CD8-positive, alpha-beta memory T cell (primary cell): ENCODE measurements at places on chromosomes 2 and 18. TPM values are rescaled to one million over a fixed set of nuclear protein-coding genes. Genes with fewer than 3 reads are reported as not detected.

GALNT5 gene
- polyA plus RNA-seq = not detected

- no peak overlapping the region for H3K4me3 ChIP-seq
- H3K4me1 ChIP-seq = no peaks in the 10 kb centered on the region
- no peak for DNase-seq
- no peaks in the 10 kb centered on the region for H3K27me3 ChIP-seq
- H3K36me3 ChIP-seq = no peaks in the 10 kb centered on the region
Measured at GRCh38 chr18:37520508-37520907, 45.1 kb downstream of the CELF4 start.

DNA sequence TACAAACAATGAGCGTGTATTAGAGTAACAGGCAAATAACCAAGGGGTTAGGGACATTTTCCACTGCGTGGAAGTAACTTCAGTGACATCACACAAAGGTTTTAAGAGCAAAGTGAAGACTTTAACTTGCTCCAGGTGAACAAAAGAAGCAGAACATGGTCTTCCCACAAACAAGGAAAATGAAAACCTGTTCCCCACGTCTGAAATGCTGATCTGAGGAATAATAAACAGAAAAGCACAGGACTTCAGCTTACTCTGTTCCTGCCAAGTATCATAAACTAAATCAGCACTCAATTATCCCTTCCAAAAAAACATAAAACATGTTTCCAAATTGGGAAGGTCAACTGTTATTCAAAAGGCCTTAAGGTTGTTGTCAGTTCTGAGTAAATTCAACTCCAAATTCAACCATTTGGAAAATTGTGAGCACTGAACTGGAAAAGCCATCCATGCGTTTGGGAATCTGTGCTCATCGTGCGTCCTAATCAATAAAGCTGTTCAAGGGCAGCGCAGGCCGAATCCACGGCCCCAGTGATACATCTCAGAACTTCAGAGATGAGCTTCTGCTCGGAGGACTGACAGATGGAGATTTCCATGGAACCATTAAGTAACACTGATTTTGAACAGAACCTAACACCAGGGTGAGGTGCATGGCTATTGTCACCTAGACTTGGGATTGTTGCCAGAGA lies 7.7 kb upstream of the SNTG2 start:
- no peaks in the 10 kb centered on the region for H3K36me3 ChIP-seq
- H3K4me3 ChIP-seq = no peak overlapping the region
- peaks cover 4% of the 10 kb centered on the region for H3K4me1 ChIP-seq
- no peak for DNase-seq
- no peaks in the 10 kb centered on the region for H3K27me3 ChIP-seq

DNA sequence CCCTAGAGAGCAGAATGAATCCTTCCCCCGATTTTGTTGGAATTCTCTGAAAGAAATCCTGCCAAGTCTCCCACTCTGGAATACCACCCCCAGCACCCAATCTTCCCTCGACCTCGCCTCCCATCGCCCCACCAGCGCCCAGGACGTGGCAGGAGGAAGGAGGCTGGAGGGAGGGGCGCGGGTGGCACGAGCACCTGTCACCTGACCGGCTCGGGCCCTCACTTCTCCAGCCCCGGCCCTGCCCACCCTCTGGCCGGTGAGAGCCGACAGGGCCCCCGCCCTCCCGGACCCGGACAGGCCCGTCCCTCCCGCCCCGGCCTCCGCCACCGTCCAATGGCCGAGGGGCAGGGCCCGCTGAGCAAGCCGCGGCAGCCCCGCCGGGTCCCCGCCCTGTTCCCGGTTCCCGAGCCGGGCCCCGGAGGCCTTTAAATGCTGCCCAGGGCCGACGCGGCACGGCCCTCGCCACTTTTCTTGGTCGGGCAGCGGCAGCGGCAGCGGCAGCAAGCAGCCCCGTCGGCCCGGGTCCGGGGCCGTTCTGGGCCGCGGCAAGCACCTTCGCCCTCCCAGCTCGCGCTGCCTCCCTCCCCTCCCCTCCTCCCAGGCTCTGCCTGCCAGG lies at the start of gene LGALSL:
Gene LGALSL (plus strand): TSS at position 393 of the 616 bp plus-strand sequence. CDS start 384 bp downstream, outside the sequence.
- H3K27me3 ChIP-seq = no peaks in the 10 kb centered on the region
- no peak within 1 kb of the TSS for H3K27ac ChIP-seq
- H3K4me3 ChIP-seq = peak within 1 kb of the TSS; percentile 20
- no peaks in the 10 kb centered on the region for H3K36me3 ChIP-seq

CRYGC gene
- polyA plus RNA-seq = not detected

DYSF gene
- polyA plus RNA-seq = 3.9 TPM

GRCh38 chr2:27373567-27373966 lies 3.2 kb downstream of the SNX17 start:
- H3K4me3 ChIP-seq = no peak overlapping the region
- peaks cover 31% of the 10 kb centered on the region for H3K4me1 ChIP-seq
- peaks cover 45% of the 10 kb centered on the region for H3K36me3 ChIP-seq
- DNase-seq = no peak
- no peaks in the 10 kb centered on the region for H3K27me3 ChIP-seq

DNA sequence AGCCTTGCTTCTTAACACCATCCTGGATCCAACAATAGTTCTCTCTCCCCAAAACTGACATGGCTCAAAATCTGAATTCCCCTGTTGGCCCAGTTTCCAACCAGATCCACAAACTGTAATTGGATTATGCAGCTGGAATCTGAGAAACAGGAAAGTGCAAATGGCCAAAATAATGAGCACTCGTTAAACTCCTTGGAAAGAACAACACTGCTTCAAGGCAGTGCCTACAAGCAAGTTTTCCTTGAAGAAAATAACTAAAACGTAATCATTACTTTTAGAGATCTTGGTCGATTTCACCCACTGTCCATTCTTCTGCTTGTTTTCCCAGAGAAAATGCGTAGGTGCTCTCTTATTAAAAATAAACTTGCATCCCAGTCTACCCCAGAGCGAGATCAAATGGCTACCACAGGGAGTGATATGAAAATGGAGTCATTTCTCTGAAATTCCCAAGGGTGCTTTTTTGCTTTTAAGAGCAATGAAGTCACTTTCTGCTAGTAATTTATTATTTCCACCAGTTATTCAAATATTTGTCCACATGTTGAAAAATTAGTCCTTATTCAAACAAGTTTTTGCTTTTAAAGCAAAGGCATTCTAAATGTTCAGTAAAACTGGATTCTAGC lies 264.2 kb downstream of the C1D start:
- H3K4me3 ChIP-seq = no peak overlapping the region
- no peak overlapping the region for H3K27ac ChIP-seq
- H3K4me1 ChIP-seq = no peaks in the 10 kb centered on the region
- DNase-seq = no peak

DNA sequence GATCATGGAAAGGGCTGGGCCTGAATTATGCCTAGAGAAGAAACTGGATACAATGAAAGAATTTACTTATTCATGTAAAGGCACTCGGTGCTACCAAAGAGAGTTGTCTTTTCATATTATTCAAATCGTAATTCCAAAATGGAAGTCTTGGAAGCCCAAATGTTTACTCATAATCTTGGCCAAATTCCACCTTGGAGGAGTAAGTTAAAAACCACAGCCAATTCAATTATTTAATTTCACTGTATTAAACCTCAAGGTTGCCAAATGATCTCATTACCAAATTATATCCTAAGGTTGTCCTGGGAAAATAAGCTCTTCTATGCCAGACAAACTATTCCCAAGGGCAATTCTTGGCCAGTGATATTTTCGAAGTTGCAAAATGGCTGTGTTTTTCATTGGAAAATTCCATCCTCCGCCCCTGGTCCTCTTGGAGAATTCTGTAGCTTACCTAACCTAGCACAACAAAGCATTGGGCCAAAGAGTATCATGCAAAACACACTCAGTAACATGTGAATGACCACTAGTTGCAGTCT lies 11.1 kb upstream of the VPS4B start:
- no peak overlapping the region for H3K27ac ChIP-seq
- no peak for DNase-seq
- H3K4me1 ChIP-seq = no peaks in the 10 kb centered on the region
- no peak overlapping the region for H3K4me3 ChIP-seq
- no peaks in the 10 kb centered on the region for H3K27me3 ChIP-seq
- H3K36me3 ChIP-seq = no peaks in the 10 kb centered on the region

CMPK2 gene
- 10.9 TPM for polyA plus RNA-seq

DNA sequence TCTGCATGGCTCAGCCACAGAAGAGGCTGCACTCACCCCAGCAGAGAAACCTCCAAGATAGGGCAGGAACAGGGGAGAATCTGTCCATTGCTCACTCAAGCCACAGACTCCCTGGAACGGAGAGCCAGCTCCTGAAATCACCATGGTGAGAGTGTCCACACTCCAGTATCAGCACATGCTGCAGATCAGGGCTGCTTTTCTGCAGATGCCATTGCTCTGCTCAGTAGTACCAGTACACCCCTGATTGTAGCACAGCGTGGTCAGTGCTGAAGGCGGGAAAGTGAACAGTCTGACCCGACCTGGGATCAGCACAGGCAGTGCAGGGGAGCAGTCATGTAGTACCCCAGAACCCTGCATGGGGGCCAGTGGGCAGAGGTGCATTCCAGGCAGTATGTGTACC lies 73.9 kb downstream of the GYPC start:
- no peak overlapping the region for H3K4me3 ChIP-seq
- H3K36me3 ChIP-seq = no peaks in the 10 kb centered on the region
- H3K27me3 ChIP-seq = no peaks in the 10 kb centered on the region
- H3K27ac ChIP-seq = no peak overlapping the region
- DNase-seq = no peak

AQP12B gene
- polyA plus RNA-seq = not detected

- H3K36me3 ChIP-seq = no peaks in the 10 kb centered on the region
- DNase-seq = no peak
- H3K4me1 ChIP-seq = no peaks in the 10 kb centered on the region
- H3K27ac ChIP-seq = no peak overlapping the region
Measured at GRCh38 chr18:54880395-54881105, 52.3 kb downstream of the RAB27B start.

DNA sequence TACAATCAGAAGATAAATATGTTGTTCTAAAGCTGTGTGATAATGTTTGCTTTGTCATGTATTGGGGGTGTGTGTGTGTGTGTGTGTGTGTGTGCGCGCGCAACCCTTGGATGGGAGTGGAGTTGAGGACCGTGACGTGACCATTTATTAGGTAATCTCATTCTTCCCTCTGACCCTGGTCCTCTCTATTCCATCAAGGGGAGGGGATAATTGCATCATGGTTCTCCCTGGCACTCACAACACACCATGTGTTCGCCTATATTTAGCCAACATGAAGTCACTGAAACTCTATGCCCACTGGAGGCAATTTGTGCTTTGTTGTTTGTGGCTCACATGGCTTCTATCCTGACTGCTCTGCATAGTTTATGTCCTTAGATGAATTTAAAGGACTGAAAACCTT lies 79.8 kb upstream of the LRPPRC start:
- no peaks in the 10 kb centered on the region for H3K27me3 ChIP-seq
- H3K27ac ChIP-seq = no peak overlapping the region
- H3K36me3 ChIP-seq = no peaks in the 10 kb centered on the region
- DNase-seq = no peak
- H3K4me3 ChIP-seq = no peak overlapping the region
- no peaks in the 10 kb centered on the region for H3K4me1 ChIP-seq

DNA sequence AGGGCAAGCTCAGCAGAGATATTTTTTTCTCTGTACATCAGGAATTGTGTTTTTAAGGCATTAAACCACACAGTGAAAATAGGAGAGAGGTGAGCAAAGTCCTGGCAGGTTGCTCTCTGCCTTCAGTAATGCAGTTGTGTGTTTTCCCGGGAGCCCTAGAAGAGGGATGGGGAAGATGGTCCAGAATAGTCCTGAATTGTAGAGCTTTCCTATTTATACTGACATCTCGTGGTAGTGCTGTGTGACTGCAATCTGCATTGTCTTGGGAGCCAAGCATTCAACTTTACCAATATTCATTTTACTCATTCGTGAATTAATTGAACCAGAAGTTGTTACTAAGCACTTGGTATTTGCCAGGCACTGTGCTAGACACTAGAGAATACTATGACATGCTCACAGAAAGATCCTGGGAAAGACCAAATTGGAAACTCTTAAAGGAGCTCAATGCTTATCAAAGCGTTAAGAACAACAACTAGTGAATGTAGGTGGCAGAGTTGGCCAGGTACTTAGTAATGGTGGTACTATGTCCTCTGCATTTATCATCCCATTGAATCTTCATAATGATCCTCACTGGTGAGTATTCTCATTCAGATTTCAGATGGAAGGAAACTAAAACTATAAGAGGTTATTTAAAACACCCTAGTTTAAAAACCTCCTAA lies 214.6 kb downstream of the TRIB2 start:
- no peaks in the 10 kb centered on the region for H3K27me3 ChIP-seq
- no peak overlapping the region for H3K27ac ChIP-seq
- H3K4me3 ChIP-seq = no peak overlapping the region
- no peak for DNase-seq
- no peaks in the 10 kb centered on the region for H3K36me3 ChIP-seq

DNA sequence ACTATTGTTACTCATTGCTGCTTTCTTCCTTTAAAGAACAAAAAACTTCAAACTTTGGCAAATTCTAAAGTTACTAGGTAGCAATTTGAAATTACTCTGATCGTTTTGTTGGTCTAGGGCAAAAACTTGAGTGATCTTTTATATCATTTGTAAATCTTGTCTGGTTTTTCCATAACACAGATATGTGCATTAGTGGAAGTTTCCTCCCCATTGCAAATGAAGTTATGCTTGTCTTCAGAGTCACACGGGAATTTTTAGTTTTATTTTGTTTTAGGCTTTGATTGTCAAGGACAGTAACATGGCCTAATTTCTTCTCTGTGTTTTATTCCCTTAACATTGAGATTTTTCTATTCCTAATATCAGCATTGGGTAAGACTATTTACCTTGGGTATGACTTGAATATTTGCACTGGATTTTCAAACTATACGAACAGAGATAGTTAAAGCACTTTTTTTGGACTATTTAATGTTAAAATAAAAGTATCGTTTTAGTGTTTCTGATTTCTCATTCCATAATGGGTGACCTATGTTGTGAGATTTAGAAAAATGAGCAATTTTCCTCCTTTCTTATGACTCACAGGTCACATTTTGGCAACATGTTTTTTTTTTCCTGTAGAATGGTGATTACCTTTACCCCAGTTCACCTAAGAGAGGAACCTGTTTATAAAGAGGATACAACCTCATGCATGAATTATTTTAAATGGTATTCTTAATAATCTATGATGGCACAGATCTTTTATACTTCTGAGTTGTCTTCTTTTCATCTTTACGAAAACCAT lies 65.0 kb downstream of the BABAM2 start:
- peaks cover 33% of the 10 kb centered on the region for H3K4me1 ChIP-seq
- H3K4me3 ChIP-seq = peak overlapping the region; percentile 3
- no peaks in the 10 kb centered on the region for H3K27me3 ChIP-seq
- DNase-seq = no peak
- H3K36me3 ChIP-seq = no peaks in the 10 kb centered on the region
- H3K27ac ChIP-seq = no peak overlapping the region

CFAP221 gene
- polyA plus RNA-seq = not detected

ECEL1 gene
- polyA plus RNA-seq = not detected

DNA sequence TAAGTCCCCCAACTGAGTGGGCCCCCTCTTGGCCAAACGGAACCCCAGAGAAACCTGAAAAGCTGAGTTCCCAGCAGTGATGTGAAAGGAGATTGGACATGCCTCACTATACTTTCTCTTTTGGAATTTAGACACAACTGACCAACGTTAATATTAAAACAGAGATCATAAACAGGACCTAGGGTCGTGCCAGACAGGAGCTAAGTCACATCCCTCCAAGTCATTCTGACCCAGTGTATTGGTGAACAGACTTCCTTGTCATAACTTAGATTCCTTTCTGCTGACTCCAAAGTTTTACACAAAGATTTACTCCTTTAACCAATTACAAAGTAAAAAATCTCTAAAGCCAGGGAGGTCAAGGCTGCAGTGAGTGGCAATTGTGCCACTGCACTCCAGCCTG lies 46.9 kb downstream of the UXS1 start:
- H3K4me3 ChIP-seq = no peak overlapping the region
- no peak for DNase-seq
- H3K36me3 ChIP-seq = peaks cover 21% of the 10 kb centered on the region
- H3K27me3 ChIP-seq = no peaks in the 10 kb centered on the region
- no peak overlapping the region for H3K27ac ChIP-seq

CYRIA gene
- 6.3 TPM for polyA plus RNA-seq
